ENCODE measurements at places on chromosomes 1 and 21.

GRCh38 chr1:204282761-204283221 is 69.0 kb upstream of the GOLT1A start:
- no peak for DNase-seq

- no peak for DNase-seq
These were observed 139.3 kb upstream of the HMCN1 start for GRCh38 chr1:185594786-185595410.

GRCh38 chr1:230286890-230287269 is 139.3 kb downstream of the PGBD5 start:
- no peak for DNase-seq

DNA sequence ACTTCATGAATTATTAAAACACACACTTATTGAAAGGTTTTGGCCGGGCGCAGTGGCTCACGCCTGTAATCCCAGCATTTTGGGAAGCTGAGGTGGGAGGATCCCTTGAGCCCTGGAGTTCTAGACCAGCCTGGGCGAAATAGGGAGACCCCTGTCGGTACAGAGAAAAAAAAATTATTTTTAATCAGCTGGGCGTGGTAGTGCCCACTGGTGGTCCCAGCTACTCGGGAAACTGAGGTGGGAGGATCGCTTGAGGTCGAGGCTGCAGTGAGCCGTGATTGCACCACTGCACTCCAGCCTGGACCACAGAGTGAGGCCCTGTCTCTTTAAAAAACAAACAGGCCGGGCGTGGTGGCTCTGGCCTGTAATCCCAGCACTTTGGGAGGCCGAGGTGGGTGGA is 1.7 kb downstream of the GABPB2 start:
- DNase-seq, result no peak

DNA sequence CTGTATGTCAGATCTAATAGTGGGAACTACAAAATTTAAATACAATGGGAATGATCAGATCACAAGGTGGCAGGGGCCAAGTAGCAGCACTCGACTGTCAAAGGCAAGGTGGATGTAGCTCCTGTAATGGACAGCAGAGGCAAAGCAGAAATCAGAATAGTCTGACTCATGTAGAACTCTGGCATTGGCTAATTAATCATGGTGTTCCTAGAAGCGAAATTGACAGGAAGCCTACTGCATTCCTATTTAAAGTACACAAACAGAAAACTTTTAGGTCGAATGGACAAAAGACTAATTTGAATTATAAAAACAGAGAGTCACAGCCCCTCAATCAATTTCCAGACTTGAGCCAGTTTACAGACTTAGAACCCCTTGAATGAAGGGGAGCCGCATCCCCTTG is 17.4 kb upstream of the IL12RB2 start:
- no peak for DNase-seq

DNA sequence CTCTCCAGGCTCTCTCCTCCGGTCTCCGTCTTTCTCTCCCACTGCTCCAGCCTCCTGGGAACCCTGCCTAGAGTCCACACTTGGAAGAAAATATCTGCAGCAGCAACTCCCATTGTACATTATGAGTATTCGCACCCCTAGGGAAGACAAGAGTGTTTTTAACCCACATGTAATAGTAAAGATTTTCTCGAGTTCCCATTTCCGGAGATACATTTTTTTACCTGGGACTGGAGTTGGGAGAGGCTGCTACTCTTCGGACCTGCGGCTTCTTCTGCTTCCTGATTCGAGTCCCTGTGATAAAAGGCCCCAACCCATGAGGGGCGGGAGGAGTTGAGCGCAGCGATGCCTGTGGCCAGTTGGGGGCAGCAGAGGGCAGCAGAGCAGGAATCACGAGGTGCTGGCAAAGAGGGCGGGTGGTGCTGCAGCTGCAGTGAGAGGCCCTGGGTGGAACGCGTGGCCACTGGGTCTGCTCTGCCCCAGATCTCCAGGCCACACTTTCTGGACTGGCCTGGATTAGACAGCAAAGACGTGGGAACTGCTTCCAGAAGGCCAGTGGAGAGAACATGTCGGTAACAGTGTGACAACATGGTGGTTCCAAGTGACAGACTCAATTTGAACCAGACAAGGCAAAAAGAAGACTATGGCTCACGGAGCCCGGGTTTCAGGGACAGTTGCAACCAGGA is 221.0 kb upstream of the CSF3R start:
- peak; percentile 55 for DNase-seq

- DNase-seq, result no peak
These were observed 43.6 kb upstream of the BMP8B start for GRCh38 chr1:39832294-39832693.

DNA sequence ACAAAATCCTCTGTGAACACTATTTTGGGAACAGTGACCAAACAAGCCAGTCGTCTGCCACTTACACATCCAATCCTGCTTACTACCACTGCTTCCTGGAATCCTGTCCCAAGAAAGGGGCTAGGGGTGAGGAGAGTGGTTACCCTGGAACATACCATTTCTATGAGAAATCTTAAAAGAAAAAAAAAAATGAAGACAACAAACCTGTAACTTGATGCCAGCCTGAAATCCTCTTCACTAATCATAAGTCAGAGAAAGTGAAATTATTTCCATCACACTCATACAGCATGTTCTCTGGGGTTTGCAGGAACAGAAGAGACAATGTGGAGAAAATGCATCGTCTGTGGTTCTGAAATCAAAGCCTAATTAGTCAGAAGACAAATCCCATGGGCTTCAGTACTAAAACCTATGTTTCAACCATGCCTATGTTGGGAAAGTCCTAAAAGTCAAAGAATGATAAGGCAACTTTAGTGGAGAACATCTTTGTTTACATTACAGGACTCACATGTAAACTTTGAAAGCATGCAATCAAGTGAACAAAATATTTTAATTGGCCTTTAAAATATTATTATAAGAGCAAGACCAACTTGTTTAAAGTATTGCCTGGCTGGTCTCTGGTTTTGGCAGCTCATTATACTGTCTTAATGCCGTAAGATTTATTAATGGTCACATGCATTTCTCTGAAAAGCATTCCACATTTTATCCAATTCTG is 220.7 kb downstream of the LTN1 start:
- DNase-seq, result no peak

DNA sequence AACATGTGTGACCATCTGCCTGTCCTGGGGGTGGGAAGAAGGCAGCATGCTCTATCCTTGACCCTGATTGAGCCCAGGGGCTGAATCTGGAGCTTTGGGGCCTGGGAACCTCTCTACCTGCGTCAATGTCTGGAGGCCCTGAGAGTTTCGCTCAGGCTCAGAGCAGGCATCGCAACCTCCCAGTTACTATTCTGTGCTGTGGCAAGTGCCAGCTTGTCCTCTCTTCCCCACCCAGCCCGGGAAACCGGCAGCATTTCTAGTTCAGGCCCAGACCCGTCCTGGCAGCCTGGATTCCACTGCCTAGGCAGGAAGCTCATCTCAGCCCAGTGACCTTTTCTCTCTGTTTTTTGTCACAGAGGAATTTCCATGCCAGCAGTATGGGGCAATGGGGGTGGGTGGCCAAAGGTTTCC is 10.0 kb upstream of the IRF6 start:
- no peak for DNase-seq

- no peak for DNase-seq
These were observed 15.2 kb downstream of the WLS start for GRCh38 chr1:68217060-68217554.

- no peak for DNase-seq
These were observed 14.6 kb upstream of the PADI1 start for GRCh38 chr1:17190010-17190995.

GRCh38 chr1:205072286-205072685 is 12.0 kb downstream of the TMEM81 start:
- DNase-seq, result no peak

- peak; percentile 87 for DNase-seq
These were observed 905 bp downstream of the BTBD19 start for GRCh38 chr1:44808938-44809917.

DNA sequence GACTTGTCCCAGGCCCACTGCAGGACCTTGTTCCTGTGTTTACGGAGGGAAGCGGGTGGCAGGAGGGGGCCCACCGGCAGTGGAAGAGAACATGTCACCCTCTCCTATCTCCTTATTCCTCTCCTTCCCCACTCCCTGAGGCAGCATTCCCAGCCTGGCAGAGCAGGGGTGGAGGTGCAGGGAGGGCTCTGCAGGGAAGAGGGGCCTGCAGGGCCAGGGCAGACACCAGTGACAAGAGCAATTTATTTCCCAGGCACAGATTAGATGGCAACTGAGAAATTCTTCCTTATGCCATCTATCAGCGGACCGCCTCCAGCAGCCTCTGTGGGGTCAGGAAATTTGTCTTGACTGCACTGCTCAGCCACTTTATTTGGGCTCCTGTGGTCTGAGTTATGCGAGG is 105.8 kb downstream of the DDX20 start:
- no peak for DNase-seq

- DNase-seq, result no peak
These were observed 346.9 kb upstream of the SNX7 start for GRCh38 chr1:98314601-98315000.

- DNase-seq, result no peak
These were observed 39.5 kb downstream of the TRIM11 start for GRCh38 chr1:228366866-228367741.

- DNase-seq, result no peak
These were observed 51.7 kb downstream of the SNRPE start for GRCh38 chr1:203913073-203913521.

DNA sequence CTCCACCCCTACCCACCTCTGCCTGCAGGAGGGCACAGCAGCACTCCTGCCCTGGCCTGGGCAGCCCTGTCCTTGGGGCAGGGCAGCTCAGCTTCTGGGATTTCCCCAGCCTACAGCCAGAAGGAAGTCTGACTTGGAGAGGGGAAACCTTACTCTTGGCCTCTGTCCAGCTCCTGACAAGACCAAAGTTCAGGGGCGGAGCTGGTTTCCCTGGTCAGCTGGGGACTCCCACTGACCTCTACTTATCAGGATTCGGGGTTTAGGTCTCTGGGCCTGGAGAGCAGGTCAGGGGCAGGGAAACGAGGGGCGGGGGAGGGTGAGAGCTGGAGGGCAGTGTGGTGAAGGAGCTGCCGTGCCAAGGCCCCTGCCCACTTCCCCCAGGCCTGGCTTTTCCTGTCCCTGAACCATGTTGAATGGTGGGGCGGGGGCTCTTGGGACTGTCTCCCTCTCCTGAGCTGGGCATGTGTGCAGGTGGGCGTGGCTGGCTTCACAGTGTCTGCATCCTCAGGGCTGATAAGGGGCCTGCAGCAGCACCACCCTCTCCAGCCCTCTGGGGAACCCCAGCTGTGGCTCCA is 16.8 kb upstream of the ETV3 start:
- no peak for DNase-seq

DNA sequence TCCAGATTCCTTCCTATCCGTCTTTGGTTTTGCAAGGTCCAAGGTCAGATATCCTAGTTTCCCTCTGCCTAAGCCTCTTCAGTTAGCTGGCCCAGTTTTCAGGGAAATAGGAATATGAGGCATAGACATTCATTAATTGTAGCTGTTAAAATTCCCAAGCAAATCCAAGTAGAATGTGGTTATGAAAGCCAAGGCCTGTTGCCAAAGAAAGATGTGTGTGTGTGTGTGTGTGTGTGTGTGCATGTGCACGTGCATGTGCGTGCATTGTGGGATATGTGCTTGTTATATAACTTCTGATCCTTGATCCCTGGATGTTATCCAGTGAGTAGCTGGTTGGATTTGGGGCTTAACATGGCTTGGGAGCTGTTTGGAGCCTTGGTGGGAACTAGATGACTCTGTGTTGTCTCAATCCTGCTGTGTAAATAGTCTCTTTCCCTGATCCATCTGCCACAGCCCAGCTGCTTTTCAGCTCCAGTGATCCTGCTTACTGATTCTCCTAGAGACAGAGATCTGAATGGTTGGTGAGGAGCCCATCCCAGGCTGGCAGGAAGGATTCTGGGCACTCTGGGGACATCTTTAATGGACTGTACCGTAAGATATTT is 70.6 kb upstream of the GCLM start:
- no peak for DNase-seq

GRCh38 chr21:42621819-42622177 is 31.6 kb upstream of the PDE9A start:
- no peak for DNase-seq

- no peak for DNase-seq
These were observed 51.6 kb downstream of the GRIK3 start for GRCh38 chr1:36982709-36983108.

GRCh38 chr1:2474933-2475371 is 1.1 kb upstream of the PLCH2 start:
- no peak for DNase-seq

DNA sequence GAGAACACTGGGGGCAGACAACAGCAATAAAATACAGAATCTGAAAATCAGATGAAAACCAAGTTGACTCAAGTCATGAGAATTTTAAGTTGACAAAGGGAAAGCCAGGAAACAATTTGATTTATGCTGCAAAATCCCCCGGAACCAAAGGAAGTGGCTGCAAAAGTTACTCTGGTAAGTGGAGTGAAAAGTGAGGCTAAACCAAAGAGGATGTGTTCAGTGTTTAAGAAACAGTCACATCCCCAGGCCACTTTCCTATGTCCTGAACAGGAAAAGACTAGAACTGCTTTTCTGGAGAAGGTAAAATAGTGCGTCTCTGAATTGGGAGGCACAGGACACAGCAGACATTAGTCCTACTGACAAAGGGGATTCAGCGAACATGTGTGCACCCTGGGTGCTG is 5.9 kb downstream of the TARBP1 start:
- no peak for DNase-seq

- no peak for DNase-seq
These were observed 22.9 kb upstream of the ZNF678 start for GRCh38 chr1:227540170-227541098.

DNA sequence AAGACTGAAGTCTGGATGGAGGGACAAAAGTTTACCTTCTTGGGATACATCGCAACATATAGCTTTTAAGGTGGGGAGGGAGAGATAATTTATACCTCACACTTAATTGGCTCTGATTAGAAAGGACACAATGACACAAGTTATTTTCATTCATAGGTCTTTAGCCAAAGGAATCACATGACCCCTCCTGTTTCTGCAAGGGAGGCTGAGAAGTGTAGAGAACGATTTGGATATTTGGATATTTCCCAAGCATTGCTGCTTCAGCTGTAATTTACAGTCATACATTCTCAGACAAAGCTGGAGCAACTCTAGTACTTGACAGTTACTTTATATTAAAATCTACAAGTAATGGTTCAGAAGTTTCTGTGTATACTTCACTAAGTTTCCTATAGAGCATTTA is 24.2 kb downstream of the DAP3 start:
- DNase-seq, result no peak

GRCh38 chr1:37485902-37486679 is 11.7 kb downstream of the ZC3H12A start:
- DNase-seq, result no peak

DNA sequence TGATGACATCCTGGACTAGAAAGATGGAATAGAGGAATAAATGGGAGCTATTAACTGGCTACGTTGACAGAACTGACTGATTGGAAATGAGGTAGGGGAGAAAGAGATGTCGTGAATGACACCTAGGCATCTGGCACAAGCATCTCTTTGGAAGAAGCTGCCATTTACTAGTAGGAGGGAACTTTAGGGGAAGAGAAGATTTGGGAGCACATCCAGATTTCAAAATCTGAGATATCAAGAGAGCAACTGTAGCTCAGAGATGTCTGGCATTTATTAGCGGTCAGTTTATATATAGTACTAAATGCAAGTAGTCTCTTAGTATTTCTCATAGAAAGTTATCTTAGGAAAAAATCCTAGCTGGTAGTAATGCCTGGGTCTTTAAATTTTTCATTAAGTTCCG is 131.9 kb upstream of the C1orf105 start:
- DNase-seq, result no peak

GRCh38 chr1:27135541-27136235 is 19.2 kb downstream of the SLC9A1 start:
- no peak for DNase-seq

Measured in activated naive CD4-positive, alpha-beta T cell treated with anti-CD3 and anti-CD28 coated beads, Interleukin-2, amount 50 U/mL, for 16 hours (primary cell).